CD4-positive, alpha-beta T cell treated with Interleukin-4 for 1 hour (primary cell): ENCODE measurements at places on chromosomes 13 and 19.
A peak's percentile ranks its signal among the peaks of the same experiment; 100 is the strongest.

- DNase-seq: no peak
Observed at GRCh38 chr13:50410921-50411746, 395.9 kb downstream of the KCNRG start.

GRCh38 chr19:49430172-49430677 is 5.0 kb downstream of the GFY start:
- DNase-seq: no peak

DNA sequence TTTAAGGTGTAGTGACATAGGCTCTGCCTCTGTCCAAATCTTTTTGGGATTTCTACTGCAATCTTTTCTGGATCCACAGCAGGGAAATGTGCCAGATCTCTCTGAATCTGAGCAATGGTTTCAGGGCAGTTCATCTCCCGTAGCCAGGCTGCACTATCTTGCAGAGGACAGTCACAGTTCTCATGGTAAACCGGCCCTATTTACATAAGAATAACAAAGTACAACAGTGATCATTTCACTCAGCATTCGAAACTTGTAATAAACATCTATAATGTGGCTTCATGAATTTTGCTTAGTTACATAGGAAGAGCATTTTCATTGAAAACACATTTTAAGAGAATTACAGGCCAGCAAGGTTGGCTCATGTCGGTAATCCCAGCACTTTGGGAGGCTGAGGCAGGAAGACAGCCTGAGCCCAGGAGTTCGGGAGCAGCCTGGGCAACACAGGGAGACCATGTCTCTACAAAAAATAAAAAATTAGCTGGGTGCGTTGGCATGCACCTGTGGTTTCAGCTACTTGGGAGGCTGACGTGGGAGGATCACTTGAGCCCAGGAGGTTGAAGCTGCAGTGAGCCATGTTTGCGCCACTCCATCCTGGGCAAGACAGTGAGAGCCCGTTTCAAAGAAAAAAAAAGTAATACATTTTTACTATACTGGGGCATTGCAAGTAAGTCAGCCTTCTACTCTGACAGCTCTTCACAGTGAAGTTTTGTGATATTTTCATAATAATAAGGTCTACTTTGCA is 5.0 kb downstream of the POGLUT2 start:
- DNase-seq: no peak

DNA sequence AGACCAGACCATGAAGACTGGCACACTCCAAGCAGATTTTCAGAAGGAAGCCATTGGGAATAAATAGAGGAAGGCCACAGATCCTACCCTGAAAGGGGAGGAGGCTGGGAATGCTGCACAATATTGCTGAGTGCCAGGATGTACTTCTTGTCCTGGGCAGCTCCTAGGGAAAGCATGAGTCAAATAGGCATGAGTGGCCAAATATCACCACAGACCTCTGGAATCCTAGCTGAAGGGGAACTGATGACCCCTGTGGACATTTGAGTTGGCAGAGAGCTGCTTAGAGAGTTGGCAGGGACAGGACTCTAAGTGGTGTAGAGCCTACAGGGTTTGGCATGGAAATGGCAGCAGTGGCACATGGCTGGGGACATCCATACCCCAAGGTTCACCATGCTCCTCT is 234.3 kb upstream of the TRPC4 start:
- DNase-seq: no peak

DNA sequence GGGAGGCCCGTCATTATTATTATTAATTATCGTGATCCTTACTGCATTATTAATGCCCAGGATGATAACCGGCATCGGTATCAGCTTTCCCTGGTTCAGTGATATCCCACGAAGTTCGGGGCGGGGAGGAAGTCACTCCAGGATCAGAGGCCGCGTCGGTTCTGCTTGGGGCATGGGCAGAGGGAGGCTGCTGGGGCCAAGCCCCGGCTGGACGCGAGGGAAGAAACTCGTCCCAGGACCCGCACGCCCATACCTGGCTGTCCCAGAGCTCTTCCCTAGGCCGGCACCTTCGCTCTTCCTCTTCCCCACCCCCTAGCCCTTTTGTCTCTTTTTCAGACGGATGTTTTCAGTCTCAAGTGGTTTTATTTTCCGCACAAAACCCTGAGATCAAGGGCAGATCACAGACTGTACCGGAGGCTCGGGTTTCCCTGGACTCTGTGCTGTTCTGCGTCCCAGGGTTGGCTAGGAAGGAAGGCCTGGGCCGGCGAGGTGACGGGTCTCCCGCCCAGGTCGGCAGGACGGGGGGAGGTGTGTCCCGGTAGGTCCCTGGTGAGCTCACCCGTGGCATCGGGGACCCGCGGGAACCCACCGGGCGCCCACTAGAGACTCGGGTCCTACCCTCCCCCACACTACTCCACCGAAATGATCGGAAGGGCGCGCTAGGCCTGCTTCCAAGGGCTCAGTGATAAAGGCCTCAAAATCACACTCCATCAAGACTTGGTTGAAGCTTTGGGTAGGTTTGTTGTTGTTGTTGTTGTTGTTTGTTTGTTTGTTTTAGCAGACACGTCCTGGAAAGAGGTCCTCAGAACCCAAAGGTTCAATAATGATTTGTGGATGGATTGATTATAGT is 7.9 kb downstream of the ZIC2 start:
- no peak for DNase-seq

- no peak for DNase-seq
Observed at GRCh38 chr13:101736566-101736965, 284.1 kb downstream of the ITGBL1 start.

GRCh38 chr13:84121456-84121855 is 239.2 kb upstream of the SLITRK1 start:
- DNase-seq: no peak

GRCh38 chr13:110433014-110433413 is 125.9 kb downstream of the COL4A2 start:
- no peak for DNase-seq

- no peak for DNase-seq
Observed at GRCh38 chr13:110279684-110280083, 27.3 kb downstream of the COL4A1 start.

GRCh38 chr19:2982983-2983350 is 5.6 kb downstream of the TLE6 start:
- no peak for DNase-seq

DNA sequence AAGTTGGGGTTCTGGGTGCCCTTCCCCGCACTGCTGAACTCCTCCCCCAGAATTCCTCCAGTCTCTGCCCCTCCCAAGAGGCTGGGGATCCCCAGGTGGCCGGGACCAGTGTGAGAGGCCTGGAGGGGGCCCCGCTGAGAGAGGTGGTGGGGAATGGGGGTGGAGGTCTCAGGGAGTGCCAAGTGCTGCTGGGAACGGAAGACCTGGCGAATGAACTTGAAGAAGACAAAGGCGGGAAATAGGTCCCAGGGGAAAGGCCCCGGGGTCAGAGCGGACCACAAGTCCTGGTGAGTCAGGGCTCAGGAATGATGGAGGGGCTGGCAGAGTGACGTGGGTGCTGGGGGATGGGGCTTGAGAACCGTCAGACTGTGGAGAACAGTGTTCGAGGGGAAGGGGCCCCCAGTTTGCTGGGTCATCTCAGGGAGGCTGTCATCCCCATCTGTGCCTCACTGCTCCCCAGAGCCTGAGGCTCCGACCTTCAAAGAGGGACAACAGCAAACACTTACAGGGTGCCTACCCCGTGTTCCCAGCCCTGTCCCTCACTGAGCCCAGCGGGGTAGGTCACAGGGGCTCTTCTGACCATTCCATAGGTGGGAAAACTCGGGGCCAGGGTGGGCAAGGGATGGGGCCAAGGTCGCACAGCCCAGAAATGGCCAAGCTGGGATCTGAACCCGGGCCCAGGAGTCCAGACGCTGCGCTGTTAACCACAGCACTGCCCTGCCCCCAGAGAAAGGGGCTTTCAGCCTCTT is 16.0 kb upstream of the SEMA6B start:
- no peak for DNase-seq

GRCh38 chr19:23394511-23394910 is 760 bp downstream of the ZNF91 start:
- peak; percentile 42 for DNase-seq

DNA sequence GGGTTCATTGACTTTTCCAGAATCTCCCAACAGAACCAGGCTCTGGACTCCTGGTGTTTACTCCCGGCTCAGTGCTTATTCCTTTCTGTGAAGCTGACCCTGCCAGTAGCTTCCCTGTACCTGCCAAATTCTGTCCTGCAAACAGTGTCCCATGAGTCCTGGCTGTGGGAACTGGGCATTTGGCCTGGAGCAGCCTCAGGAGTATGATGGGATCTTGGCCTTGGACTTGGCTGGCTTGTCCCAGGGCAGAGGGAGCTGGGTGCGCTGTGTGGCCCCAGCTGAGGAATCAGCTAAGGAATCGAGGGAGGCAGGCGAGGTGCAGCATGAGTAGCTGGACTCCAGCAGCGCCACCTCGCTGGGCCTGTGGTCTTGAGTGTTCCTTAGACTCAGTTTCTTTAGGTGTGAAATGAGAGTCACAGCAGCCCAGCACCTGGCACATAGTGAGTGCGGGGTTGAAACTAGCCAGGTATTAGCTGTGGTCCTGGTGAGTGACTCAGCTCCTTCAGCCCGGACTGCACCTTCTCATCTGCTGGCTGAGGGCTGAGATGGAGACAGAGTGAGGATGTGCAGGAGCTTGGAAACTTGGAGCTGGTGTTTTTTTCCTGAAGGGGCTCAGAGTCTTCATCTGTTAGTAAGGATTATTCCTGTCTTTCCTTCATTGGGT is 10.4 kb downstream of the CLASRP start:
- DNase-seq: no peak

- no peak for DNase-seq
Observed at GRCh38 chr13:95698047-95698749, 21.3 kb downstream of the DNAJC3 start.

- DNase-seq: no peak
Observed at GRCh38 chr13:26344980-26345379, 91.1 kb downstream of the CDK8 start.

DNA sequence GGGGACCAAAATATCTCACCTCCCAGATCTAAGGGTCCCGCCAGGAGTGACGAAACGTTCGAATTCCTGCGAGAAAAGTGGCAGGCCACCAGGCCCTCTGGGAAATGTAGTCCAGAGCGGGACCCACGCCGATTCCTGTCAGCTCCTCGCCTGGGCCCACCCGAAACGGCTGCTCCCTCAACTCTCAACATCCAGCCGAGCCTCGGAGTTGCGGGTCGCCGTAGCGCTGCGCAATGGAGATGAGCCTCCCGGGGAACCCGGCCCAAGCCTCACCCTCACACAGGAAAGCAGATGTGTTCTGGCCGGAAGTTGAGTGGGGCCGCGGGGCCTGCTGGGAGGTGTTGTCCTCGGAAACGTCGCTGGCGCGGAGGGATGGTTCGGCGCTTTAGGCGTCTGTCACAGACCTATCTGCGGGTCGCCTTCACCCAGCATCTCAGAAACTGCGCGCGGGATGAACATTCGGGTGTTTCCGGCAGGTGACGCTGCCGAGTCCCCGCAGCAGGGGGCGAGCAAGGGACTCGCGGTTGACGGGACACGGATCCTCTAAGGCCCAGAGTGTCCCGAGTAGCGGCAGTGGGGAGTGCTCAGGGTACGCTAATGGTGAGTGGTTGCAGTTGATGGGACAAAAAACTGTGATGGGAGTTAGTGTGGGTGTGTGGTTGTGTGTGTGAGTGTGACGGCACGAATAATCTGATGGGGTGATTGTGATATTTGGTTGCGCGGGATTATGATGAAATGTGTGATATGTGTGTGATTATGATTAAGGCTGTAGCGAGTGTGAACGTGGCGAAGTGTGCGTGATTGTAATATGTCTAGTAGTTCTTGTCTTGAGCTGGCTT is at the start of the genes ZNF568 and ZNF829:
ZNF568 (plus strand) TSS at position 341 of the 839 bp plus-strand sequence. CDS start 6,439 bp downstream, outside the sequence.
ZNF829 (minus strand) TSS at position 300 of the 839 bp plus-strand sequence. CDS start 1,124 bp downstream, outside the sequence.
- DNase-seq: peak; percentile 95

DNA sequence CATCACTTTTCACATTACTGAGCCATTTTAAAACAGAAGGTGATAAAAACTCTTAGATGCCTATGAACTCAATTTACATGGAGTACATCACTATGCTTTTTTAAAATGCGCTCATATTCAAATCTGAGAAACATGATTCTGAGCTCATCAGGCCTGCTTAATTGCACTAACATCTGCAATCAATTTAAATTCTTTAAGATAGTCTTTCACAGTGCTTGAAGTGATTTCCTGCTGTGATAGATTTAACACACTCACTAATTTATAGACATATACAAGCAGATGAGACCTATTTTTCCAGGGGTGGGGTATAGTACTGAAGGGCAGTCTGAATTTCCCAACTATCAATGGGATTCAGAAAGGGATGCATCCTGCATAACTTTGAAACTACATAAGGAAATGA is 82.9 kb downstream of the DIAPH3 start:
- DNase-seq: no peak

- no peak for DNase-seq
Observed at GRCh38 chr13:103539265-103539664, 473.0 kb upstream of the SLC10A2 start.

- DNase-seq: peak; percentile 48
Observed at GRCh38 chr19:1608359-1609102, 3.3 kb upstream of the UQCR11 start.

DNA sequence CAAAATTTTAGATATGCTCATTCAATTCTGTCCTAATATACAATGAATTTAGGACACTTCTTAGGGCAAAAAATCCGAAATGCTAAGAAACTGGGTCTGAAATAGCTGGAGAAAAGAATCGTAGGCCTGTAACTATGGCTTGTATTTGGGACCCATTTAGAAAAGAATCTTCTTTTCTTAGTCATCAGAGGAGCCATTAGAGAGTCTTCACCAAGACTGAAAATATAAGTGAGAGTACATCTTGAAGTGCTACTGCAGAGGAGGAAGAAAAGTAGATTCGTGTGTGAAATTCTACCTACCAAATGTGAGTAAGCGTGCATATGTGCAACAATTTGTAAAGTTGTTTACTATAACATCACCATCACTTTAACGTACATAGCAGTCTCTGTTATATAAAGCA is 8.8 kb upstream of the DACH1 start:
- no peak for DNase-seq

- DNase-seq: no peak
Observed at GRCh38 chr13:36683701-36684100, 9.9 kb downstream of the SERTM1 start.

DNA sequence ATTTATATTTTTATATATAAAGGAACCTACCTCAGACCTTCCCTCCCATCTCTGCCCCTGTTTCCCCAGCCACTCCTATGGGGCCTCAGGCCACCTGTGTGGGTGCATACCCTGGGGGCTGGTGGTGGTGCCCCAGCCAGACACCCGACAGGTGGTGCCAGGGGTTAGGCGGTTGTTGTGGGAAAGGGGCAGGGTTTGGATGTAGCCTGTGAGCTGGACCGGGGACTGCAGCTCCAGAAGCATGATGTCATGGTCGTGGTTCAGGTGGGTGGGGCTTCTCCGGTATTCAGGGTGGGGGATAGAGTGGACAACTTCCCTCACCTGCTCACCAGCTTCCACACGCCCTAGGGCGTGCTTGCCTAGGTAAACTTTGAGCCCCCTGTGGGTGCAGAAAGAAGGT is 5.2 kb downstream of the KLK13 start:
- no peak for DNase-seq

GRCh38 chr13:75359266-75359665 is 122.7 kb downstream of the TBC1D4 start:
- DNase-seq: no peak
